Mononuclear cell (primary cell): ENCODE measurements at places on chromosomes 4 and X. TPM values are rescaled to one million over a fixed set of nuclear protein-coding genes. Genes with fewer than 3 reads are reported as not detected.

INTU gene
- 0.10 TPM for total RNA-seq

VSIG1 gene
- 6.3 TPM for total RNA-seq

EPHA5 gene
- not detected for total RNA-seq

CACNA1F gene
- 0.31 TPM for total RNA-seq

PDGFC gene
- 6.9 TPM for total RNA-seq
